Left ventricle myocardium inferior (tissue), 1 donor: ENCODE measurements at places on chromosomes 5 and 9. TPM values are rescaled to one million over a fixed set of nuclear protein-coding genes. Genes with fewer than 3 reads are reported as not detected.

DNA sequence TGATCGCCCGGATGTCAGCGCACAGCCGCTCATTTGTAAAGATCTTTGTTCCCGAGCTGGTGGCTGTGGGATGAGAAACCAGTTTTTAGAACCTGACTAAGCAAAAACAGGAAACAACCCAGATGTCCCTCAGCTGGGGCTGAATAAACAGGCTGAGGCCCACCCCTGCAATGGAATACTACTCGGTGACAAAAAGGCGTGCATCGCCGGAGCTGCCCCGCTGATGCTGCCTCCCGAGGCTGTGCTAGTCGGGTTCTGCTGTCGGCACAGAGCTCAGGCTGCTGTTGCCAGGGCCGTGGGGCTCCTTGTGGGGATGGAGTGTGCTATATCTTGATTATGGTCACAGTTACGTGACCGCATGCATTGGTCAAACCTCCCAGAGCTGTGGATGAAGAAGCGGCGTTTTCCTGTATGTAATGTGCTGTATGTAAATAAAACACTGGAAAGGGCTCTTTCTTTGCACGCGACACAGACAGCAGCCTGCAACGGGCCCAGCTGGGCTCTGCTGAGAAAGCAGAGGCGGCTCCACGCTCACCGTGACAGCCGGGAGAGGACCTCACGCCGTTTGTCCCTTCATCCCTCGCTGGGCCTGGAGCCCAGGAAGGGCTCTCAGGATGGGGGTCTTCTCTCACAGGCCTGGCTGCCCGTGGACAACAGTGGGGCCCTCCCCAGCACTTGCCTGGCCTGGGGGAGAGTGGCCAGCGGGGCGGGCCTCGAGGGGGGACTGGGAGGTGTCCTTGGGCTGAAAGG is 51.5 kb upstream of the RNU6ATAC start:
- peak; percentile 34 for DNase-seq

- no peak for DNase-seq
These were observed 6.3 kb downstream of the PDCD1LG2 start for GRCh38 chr9:5516453-5517220.

- DNase-seq, result no peak
These were observed 10.7 kb downstream of the GAPT start for GRCh38 chr5:58501778-58502417.

GRCh38 chr9:16257604-16258003 is 612.9 kb downstream of the BNC2 start:
- no peak for DNase-seq

DNA sequence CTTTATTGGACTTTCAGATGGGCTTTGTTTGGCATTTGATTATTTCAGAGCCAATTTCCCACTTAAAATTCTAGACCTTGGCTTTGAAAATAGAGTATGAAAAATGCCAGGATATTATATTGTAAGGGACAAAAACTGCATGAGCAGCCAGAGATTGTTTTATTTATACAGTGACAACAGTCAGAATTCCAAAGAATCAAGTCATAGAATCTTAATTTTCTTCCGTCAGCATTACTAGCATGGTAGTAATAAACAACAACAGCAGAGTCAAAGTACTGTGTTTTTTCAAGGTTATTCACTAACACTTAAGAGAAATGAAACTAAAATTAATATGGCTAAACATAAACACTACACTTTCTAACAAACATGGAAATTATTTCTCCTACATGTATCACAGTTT is 52.2 kb downstream of the MLLT3 start:
- no peak for DNase-seq

DNA sequence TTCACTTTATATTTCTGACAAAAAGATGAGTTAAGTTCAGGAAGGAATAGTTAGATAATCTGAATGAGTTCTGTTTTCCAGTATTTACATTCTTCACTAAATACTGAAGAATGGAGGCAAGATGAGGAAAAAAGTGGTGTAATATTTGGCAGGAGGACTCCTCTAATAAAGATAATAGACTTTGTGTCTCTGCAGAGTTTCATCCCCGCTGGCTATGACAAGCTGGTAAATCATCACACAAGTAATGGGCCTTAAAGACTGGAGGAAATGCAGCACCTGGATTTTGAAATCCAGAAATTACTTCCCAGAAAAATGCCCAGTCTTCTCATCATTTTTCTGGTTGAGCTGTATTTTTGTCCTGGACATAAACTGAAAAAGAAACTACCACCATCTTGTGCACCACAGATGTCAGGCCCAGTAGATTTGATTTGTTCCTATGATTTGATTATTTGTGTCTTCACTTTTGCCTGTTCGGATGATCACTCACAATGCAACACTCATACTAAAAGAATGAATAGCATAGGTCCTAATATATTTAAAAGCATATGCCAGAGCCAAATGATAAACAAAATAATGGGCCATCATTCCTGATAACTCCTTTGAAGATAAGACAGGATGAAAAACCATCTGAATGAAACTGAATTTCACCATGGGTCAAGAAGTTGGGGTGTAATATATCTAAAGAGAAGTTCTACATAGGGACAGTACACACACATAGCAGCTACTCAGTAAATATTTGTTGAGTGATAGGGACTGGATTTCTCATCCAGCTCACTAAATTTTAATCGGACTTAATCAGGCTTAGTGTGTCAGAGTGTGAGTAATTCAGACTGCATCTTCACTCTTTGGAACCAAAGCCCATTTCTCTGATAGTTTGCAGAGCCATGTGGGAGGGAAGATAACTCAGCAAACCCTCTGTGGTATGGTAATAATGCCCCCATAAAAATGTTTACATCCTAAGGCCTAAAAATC is 200.5 kb downstream of the HINT1 start:
- no peak for DNase-seq

The ADAMTS13 gene
- 3.1 TPM for total RNA-seq

The CTSV gene
- total RNA-seq, result 0.14 TPM

- DNase-seq, result no peak
These were observed 70.8 kb downstream of the FBXO38 start for GRCh38 chr5:148454576-148454975.

- no peak for DNase-seq
These were observed 100.9 kb downstream of the FBXO38 start for GRCh38 chr5:148484651-148485050.

- no peak for DNase-seq
These were observed 13.3 kb downstream of the MPDZ start for GRCh38 chr9:13266167-13266566.

DNA sequence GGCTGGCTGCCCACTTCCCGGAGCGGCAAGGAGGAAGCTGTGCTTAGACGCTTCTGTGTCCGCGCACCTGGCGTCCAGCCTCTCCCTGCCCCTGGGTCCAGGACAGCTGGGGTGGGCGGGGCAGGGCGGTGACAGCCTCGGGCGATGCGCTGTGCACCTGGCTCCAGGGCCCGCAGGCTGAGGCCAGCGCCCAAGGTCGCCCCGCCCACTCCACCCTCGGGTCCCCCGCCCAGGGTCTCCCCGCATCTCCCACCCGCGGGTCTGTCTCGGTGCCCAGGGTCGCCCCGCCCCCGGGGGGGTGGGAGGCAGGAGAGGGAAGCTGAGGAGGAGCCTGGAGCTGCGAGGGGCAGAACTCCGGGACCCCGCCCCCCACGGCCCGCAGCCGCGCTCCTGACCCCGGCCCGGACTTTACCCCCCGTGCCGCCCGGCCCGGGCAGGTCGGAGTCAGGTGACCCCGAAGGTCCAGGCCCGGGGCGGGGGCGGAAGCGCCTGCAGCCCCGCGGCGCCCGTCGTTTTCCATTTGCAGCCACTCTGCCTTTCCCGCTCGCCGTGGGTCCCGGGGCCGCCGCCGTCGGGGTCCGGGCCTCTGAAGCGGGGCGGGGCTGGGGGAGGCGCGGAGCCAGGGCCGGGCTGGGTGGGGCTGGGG is at the start of gene ENTPD8:
TSS of gene ENTPD8 (minus strand) at position 69 of the 646 bp plus-strand sequence. CDS start 3,072 bp downstream, outside the sequence.
- no peak for DNase-seq

- DNase-seq, result no peak
These were observed 3.4 kb upstream of the IFNA10 start for GRCh38 chr9:21210311-21210710.

DNA sequence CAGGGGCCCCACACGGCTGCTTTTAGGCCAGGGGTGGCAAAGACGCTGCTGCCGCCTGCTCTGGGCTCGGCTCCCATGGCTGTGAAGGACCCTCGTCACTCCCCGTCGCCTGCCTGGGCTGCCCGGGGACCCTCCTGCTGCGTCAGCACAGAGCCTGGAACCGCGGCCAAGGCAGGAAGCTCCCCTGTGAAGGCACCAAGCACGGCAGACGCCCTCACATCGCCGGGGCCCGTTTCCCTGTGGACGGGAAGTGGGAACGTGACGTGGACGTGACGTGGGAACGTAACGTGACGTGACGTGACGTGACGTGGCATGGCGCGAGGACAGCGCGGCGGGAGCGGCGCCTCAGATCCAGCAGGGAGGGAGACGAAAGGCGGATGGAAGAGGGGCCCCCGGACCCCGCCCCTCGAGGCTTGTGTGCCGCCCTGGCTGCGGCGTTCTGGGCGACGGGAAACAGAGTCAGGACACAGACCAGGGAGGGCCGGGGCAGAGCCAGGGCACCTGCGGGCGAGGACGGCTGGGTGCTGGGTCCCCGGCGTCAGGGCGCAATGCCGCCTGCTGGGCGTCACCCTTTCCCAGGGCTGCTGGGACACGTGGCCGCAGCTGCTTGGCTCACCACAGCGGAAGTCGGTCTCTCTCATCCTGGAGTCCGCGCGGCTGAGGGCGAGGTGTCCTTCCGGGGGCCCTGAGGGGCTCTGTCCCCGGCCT is 53.1 kb downstream of the MRPL36 start:
- no peak for DNase-seq

- DNase-seq, result no peak
These were observed 294.0 kb downstream of the EFNA5 start for GRCh38 chr5:107376546-107377276.

The FSTL4 gene
- not detected for total RNA-seq

- DNase-seq, result peak; percentile 58
These were observed 85.7 kb upstream of the MELK start for GRCh38 chr9:36486933-36487481.

The KIAA1958 gene
- 5.6 TPM for total RNA-seq

GRCh38 chr9:32344551-32345182 is 39.8 kb upstream of the ACO1 start:
- no peak for DNase-seq

The MPDZ gene
- total RNA-seq, result 70.7 TPM

DNA sequence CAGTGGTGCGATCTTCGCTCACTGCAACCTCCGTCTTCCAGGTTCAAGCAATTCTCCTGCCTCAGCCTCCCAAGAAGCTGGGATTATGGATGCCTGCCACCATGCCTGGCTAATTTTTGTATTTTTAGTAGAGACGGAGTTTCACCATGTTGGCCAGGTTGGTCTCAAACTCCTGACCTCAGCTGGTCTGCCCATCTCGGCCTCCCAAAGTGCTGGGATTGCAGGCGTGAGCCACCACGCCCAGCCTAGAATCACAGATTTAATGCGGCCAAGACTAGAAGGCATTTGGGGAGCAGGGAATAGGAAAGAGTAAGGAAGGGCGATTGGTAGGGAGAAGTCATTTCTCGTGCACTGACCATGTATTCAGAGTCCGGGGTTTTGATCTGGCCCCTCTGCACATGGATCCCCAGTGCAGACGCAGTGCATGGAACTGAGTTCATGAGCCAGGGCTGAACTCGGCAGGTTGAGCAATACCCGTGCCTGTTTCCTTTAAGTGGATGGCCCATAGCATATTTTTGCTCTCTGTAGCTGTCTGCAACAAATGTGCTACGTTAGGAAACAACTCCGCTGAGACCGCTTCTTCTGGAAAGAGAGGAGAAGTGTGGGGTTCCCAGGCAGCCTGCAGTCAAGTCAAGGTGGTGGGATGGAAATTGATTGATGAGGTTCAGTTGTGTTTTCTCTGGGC is 3.4 kb upstream of the HMCN2 start:
- no peak for DNase-seq

DNA sequence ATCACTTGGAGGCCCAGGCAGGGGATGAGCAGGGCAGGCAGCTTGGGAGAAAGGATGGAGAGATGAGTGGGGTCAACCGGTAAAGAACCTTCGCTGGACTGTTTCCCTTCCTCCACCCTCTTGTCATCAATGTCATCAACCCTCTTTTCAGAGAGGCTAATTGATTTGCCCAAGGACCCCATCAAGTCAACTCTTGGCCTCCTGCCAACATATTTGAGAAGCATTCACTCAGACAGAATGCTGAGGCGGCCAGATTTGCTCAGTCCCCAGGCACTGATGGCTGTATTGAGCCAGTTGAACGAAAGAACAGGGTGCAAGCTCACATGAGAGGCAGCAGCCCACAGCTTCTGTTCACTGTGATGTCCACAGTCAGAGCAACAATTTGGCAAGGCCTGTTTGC is 193.5 kb downstream of the RFK start:
- no peak for DNase-seq

- DNase-seq, result no peak
These were observed 513.5 kb downstream of the DMAC1 start for GRCh38 chr9:7286101-7286500.

DNA sequence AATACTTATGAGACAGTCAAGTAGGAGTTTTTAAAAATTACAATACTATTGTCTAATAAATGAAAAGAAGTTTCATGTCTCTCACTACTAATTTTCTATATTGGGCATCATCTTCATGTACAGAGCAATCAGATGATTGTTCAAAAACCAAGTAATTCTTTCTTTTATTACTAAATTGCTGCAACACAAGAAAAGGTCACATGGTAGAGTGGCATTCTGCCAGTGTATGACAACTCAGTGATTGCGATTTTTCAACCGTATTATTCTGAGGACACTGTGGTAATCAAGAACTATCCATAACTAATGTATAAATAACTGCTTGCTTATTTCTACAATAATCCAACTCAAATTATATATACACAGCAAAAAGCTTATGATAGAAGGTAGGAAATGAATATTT is 96.7 kb upstream of the GRHPR start:
- DNase-seq, result no peak

DNA sequence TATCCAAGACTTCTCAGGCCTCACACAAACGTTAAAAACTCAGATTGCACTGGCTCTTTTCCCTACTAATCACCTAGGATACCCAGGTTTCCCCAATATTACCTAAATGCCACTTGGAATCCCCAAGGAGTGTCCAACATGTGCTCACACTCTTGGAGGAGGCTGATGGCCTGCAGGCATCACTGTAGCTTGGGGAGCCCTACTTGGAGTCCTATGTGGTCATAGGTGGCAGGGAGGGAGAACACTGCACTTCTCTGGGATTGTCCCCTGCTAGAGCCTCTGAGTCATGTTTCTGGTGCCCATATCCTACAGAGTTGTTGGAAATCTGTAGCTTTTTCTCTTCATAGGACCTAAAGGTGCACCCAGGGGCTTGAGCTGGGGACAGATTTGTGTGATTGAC is 433.7 kb downstream of the ARHGEF28 start:
- DNase-seq, result no peak

GRCh38 chr9:87089929-87090328 is 142.6 kb upstream of the GAS1 start:
- DNase-seq, result no peak

The TAS2R1 gene
- not detected for total RNA-seq

GRCh38 chr5:89396278-89396954 is 513.4 kb upstream of the MEF2C start:
- DNase-seq, result no peak

The IFNK gene
- not detected for total RNA-seq
